NCI-H1048 (cell line): ENCODE measurements at places on chromosomes 5 and 9.

DNA sequence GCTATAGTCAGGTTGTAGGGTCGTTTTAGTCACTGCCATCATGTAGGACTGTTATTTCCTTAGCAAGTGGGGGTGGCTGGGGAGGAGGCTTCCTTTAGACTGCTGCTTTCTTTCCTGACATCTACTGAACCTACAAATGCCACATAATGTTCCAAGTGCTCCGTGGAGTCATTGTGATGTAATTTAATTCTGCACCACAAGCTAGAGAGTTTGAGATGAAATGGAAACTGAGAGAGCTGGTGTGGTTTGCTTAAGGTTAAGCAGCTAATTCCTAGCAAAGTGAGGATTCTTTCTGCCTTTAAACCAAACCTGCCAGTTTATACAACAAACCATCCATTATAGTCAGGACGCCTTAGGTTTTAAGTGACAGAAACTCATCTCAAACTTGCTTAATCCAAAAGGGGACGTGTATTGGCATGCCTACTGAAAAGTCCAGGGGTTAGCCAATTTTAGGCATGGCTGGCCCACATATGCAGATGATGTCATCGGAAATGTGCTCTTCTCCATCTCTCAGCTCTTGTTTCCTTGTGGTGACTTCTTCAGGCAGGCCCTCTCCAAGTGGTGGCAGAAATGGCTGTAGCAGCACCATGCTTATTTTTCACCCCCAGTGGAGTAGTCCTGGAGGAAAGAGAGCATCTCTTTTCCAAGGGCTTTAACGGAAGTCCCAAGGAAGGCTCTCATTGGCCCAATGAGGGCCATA is 30.5 kb downstream of the ZNF618 start:
- DNase-seq: no peak

GRCh38 chr9:126738553-126738952 is 66.3 kb upstream of the ZBTB43 start:
- DNase-seq: no peak

DNA sequence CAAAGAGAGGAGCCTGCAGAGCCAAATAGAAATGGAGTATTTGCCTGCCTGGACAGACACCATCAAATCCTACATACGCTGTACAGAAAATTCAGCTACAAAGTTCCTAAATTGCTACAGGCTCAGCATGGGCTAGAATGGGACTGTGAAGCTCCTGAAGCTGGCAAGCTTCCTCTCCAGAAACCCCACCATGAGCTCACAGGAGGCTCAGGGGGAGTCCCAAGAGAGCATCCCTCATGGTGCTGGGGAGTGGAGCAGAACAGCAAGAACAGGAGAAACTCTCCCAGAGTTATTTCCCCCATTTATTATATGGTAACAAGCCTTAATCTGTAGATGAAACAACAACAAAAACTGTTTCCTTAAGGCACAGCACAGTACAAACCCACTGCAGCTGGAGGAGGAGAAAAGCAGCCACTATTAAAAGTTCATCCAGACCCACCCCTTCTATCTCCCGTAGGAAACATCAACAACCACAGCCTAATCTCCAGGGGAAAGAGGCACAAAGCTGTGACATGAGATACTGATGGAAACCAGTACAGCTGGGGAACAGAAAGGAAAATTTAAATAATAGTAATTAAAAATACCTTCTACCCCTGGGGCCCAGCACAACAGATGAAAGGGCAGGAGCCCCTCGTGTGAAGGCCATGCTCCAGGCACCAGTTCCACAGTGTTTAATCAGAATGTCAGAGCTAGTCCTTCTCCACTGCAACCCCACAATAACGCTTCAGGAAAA is 548.5 kb downstream of the MTRR start:
- DNase-seq: no peak

DNA sequence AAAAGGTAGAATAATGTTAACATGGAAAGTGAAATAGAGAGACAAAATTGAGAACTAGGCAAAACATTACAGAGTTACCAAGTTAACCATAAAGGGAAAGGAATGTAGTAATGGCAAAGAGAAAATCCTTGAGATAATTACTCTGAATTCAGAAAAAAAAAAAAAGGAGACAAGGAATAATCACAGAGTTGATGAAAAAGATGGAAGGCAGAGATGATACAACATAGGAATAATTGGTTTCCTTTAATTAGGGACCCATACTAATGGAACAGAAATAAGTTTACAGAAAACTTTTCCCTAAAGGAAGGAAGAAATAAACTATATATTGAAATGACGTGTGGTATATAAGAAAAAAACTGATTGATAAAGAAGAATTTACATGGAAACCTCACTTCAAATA is 254.1 kb upstream of the FBXL7 start:
- DNase-seq: no peak

DNA sequence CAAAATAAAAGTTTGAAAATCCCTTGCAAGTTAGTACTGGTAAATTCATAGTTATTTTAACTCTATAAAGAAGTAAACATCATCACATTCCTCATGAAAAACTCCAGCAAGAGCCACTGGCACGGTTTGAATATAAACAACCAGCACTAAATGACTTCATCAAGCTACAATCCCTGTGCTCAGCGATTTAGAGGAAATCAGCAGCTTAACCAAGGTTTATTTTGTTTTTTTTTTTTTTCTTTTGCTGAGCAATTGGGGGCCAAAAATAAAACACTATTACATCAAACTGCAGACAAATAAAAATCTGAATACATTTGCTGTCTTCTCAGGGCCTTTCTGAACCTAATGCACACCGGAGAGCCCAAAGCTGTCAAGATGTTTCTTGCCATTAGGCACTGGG is 106.2 kb upstream of the SLC24A2 start:
- DNase-seq: no peak

DNA sequence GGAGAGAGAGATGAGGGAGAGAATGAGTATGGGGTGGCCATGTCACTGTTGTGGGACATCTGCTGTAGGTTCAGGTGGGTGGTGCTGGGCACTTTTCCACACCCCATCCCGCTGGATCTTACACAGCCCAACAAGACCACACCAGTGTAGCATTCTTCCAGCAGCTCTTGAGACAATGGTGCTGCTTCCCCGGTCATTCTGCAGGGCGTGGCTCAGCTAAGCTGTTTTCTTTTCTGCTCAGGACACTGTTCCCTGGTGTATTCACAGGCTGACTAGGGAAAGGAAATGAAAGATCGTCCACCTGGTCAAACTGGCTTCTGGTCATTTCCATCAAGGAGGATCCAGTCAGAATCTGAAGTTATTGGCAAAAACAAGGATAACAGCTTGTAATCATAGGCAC is 75.6 kb downstream of the S1PR3 start:
- no peak for DNase-seq

- no peak for DNase-seq
These were observed 58.1 kb upstream of the ZNF354A start for GRCh38 chr5:178788381-178789085.

- no peak for DNase-seq
These were observed 4.0 kb upstream of the RHOBTB3 start for GRCh38 chr5:95726811-95727763.

GRCh38 chr9:5850724-5851122 is 17.8 kb upstream of the ERMP1 start:
- no peak for DNase-seq

GRCh38 chr9:68905129-68905528 is 108.8 kb downstream of the PRKACG start:
- no peak for DNase-seq

GRCh38 chr5:144832416-144832815 is 661.7 kb downstream of the KCTD16 start:
- DNase-seq: no peak

DNA sequence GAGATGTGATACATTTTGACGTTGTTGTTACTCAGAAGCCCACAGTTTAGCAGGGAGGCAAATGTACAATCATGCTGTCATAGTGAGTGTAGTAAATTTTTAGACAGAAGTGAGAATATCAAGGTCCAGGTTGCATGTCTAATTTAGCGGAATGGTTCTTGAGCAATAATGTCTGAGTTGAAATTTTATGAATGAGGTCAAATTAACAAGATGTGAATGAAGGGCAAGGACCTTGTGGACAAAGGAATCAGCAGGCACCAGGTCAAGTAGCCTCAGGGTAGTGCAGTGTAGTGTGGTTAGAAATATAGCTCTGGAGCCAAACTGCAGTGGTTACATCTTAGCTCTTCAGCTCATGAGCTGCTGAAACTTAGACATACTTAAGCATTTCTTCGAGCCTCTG is 36.2 kb downstream of the TNFSF8 start:
- no peak for DNase-seq

DNA sequence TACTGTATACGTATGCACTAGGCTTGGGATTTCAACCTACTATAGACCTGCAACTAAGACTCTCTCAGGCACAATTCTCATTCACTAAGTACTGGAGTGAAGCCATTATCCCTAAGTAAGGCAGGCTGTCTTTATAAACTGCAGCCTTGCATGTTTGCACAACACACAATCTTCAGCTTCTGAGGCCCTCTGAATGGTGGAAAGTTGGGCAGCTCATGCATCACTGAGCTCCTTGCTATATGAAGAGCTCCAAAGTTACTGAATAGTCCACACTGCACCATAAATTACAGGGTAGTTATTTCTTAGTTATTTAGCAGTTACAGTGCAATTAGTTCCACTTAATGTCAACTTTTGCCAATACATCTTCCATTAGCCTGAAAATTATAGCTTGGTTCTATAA is 384.6 kb downstream of the BRINP1 start:
- DNase-seq: no peak

DNA sequence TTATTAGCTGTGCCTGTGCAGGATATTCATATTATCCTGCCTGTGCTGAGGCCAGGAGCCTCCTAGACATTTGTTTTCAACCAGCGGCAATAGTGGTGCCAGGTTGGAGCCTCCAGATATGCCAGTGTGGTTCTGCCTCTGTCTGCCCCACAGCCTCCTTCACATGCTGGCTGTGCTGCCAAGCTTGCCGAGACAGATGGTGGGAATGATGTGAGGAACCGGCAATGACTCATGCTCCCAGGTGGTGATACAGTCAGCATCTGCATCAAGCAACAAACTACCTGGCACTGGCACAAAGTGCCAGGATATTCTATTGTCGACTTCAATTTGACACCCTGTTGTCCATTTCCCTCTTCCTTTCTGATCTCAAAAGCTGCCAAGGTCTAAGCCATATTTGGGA is 285.7 kb downstream of the CHSY3 start:
- DNase-seq: no peak

- DNase-seq: no peak
These were observed at the start of gene PHYHD1 for GRCh38 chr9:128920381-128921058. Gene PHYHD1 (plus strand): TSS chr9:128920982. CDS start chr9:128922324, 1,342 bp downstream.

- no peak for DNase-seq
These were observed 251.8 kb upstream of the CDH9 start for GRCh38 chr5:27290172-27290571.

DNA sequence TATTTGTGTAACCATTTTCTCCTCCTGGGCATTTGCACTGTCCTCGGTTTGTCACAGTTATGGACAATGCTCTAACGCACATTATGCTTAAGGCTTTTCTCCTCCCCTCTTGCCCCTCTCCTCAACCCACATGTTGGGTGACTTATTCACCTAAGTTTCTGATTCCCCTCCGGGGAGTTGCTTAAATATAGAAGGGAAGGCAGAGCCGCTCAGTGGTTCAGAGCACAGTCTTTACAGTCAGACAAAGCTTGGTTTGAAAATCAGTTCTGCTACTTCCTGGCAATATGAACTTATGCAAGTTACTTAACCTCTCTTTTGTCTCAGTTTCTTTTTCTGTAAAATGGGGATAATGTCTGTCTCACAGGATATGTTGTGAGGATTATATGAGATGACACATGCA is 41.2 kb upstream of the SPRY4 start:
- DNase-seq: no peak

DNA sequence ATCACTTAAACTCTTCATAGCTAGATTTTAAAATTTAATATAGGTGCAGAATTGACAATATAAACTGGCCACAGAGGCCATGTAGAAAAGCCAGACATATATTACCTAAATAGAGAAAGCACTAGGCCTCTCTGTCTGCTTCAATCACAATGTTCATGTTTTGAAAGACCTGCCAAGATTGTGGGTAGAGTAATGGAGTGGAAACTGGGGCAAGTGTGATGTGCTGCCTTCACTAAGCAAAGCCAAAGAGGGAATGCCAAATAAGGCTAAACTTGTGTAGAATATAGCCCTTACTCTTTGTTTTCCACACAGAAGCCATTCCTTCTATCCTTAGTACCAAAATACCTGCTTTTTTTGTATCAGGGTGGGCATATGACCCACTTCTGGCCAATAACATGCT is 15.1 kb upstream of the ISOC1 start:
- DNase-seq: no peak

DNA sequence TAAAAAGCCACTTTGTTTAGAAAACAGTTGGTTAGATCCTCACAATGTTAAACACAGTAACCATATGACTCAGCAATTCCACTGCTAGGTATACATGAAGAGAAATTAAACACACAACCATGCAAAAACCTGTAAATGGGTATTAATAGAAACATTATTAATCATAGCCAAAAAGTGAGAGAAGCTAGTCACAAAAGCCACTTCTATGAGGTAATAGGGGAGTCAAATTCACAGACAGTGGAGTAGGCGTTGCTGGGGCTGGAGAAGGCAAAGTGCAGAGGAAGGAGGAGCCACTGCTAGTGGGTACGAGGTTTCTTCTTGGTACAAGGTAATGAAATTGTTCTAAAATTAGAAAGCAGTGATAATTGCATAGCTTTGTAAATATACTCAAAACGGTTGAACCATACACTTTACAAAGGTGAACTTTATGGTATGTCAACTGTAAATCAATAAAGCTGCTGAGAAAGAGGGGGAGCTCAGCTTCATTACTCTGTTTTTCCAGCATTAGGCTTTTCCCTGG is 364.4 kb downstream of the GADD45G start:
- no peak for DNase-seq

DNA sequence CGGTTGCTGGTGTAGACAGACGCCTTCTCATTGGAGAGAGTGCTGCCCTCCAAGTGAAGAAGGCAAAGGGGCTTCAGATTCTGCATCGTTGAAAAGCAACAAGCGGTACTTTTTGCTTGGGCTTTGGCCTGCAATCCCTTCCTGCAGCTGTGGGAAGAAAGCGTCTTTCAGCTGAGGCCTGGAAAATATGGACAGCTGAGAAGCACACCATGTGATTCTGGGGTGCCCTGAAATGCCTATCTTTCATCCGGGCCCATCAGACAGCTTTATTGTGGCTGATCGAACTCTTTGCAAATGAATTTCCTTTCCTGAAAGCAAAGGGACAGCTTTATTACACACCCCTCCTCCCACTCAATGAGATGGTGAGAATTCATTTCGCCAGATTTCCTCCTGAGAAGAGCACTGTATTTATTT is 74.0 kb downstream of the NSG2 start:
- no peak for DNase-seq

- DNase-seq: no peak
These were observed 933 bp downstream of the NEK6 start for GRCh38 chr9:124258607-124259157.

- DNase-seq: no peak
These were observed 16.9 kb downstream of the UBTD2 start for GRCh38 chr5:172266676-172267092.

- DNase-seq: no peak
These were observed 350.5 kb downstream of the ADGRV1 start for GRCh38 chr5:90909101-90909503.

GRCh38 chr5:54883374-54884194 is 101.8 kb downstream of the ESM1 start:
- DNase-seq: no peak

GRCh38 chr9:124632077-124632621 is 125.0 kb upstream of the NR5A1 start:
- DNase-seq: no peak
